ENCODE measurements at places on chromosomes 5 and 9.

GRCh38 chr9:71647094-71647591 is 121.2 kb downstream of the CEMIP2 start:
- peak; percentile 77 for DNase-seq

DNA sequence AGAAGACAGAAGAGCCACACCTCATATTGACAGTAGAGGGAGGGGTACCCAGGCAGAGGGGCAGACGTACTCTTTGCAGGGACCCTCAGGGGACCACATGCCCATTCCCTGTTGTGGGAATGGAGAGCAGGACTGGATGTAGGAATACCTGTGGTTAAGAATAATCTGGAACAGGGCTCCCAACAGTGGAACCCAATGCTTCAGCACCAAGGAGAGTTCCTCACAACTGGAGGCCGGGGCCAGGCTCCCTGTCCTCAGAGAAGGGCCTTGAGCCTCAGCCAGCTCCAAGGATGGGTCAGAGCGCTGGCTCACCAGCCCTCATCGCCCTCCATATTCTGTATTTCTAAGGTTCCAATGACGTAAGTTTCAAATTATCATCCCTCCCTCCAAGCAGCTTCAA is 7.4 kb upstream of the SHC3 start:
- DNase-seq, result peak; percentile 54

DNA sequence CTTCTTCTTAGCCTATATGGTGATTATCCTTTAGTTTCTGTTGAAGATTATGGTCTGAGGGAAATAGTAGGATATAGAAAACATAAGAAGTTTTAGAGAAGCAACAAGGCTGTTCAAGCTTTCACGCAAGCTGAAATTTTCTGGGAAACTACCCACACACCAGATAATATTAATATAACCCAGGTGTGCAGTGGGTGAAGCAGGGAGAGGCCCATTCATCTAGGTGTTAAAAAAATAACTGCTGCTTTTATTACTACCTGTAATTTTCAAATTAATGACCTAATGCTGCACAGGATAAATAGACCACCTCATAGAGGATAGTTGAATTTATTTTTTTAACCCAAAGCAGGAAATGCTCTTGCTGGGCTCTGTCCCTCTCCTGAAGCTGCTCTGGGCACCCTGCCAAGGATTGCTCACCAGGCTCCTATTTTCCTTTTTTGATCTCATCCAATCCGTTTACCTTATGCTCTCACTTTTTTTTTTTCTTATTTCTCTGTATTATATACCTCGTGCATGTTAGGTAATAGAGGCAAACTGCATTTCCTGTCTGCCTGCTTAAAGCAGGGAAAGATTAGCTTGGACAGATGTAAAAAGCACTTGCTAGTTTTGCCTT is 124.3 kb upstream of the SLC12A2 start:
- DNase-seq, result peak; percentile 86

DNA sequence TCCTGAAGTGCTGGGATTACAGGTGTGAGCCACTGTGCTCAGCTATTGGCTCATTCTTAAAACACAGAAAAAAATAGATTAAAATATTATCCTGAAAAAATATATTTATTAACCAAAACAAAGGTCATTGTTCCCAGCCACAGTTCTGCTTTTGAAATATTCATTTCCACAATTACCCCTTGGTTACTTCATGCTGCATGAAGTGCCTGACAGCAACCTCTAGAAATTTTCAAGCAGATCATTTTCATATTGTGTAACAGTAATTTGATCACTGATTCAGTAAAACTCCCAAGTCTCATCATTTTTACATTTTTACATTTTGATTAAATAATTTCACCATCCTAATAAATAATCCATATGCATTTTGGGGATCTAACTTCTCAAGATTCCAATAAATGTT is 18.8 kb upstream of the GNAQ start:
- DNase-seq, result no peak

DNA sequence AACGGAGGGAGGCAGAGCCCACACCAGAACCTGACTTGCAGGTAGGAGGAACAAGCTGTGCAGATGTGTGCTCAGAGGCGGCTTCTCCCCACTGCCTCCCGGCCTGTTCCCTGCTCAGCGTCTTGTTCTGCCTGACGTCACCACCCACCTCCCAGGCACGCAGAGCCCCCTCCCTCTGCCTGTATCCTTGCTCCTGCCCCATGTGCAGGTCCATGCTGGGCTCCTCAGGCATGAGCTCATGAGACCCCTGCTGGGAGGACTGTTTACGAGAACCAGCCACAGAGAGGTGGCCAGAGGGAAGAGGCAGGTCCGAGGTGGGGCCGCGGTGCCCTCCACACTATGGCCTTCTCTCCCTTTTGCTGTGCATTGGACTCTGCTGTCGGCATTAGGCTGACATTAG is 45.5 kb downstream of the SLC6A3 start:
- no peak for DNase-seq

DNA sequence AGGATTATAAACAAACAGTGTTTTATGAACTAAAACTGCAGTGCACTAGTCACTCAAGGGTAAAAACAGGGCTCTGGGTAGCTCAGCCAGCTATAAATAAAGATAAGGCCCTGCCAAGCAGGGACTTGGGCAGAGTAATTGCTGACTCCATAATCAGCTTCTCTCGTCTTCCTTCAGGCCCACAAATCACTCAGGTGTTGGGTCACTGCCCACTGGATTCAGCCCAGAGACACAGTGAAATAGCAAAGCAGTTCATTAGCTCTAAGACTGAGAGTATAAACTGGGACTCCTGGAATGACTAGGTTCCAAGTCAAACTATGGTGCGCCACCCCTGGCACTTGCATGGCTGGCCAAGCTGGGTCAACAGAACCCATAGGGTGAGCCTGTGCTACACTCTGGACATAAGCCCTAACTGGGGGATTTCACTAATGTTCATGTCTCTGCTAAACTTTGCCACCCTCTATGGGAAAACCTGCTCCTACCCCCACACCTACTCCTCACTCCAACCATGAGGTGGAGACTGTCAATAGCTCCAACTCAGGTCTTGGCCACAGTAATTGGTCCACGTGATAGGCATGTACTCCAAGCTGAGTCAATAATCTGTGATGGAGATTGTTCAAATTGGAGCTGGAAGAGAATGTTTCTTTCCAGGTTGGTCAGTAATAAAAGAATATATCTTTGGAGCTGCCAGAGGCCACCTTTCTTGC is 158.5 kb downstream of the SLIT3 start:
- no peak for DNase-seq

DNA sequence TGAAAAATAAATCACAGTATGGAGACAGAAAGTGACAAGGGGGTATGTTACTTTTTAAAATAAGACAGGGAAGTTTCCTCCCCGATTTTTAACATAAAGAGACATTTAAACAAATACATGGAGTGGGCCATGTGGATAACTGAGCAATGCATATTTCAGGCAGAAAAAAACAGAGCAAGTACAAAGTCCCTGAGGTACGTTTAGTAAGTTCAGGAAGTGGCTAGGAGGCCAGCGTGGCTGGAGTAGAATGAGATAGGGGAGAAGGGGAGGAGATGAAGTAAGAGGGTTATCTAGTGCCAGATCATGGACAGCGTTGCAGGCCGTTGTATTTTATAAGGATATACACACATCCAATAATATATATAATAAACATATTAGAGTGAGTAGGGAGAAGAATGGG is 84.2 kb upstream of the ELL2 start:
- no peak for DNase-seq

DNA sequence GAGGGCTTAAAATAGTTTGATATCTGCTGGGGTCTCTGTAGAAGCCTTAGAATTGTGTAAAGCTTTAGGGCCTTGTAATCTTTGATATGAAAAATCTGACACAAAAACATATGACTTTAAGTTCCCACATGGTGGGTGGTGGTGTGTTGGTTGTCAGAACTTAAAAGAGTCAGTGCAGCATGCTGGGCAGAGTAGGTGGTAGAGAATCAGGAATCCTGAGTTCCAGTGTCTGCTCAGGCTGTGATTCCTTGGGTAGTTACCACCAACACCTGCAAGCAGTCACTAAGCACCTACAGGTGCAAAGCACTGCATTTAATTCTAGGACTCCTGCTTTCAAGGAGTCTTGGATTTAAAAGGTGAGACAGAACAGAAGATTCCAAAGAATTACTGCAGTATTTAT is 144.6 kb downstream of the ACER2 start:
- no peak for DNase-seq

DNA sequence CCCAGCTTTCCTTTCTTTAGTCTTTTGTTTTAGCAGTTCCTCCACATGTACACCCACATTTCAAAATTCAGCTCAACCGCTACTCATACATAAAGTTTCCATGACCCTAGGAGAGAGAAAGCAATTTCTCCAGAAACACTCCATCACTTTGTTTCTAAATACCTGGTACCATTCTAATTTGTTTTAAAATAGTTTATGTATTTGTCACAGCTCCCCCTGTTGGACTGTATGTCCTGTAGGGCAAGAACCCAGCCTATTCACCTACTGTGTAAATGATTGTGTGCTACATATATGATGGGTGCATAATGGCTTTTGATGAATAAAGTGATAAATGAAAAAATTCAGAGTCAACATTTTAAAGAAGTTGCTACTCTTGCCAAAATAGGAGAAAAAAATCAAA is 139.1 kb downstream of the COX7C start:
- no peak for DNase-seq

DNA sequence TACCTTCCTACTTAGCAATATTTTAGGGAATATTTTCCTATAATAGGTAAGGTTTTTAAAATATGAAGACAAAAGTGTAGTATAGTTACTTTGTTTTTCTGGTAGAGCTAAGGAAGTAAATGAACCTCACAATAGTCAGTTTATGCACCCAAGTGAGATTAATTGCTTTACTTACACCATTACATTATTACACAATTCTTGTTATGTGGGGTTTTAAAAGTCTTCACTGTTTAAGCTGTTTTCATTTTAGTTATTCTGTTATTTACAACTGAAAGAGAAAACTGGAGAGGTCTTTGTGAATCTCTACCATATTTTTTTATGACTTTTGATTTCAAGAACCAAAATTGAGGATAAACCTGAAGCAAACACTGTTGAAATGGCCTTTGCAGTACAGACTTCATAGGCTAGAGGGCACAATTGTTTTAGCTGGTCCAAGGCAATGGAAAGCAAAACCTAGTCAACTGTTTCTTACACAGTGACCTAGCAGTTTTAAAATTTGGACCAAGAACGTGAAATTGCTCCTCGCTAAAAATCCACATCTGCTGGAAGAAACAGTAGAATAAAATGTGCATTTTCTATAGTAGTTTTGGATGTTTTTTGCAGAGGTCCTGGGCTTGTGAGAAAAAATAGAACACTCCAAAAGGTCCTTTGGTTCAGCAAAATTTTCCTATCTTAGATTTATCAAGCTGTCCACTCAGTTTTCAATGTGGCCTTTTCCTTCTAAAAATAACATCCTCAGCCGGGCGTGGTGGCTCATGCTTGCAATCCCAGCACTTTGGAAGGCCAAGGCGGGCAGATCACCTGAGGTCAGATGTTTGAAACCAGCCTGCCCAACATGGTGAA is 66.4 kb upstream of the FER start:
- peak; percentile 72 for DNase-seq

DNA sequence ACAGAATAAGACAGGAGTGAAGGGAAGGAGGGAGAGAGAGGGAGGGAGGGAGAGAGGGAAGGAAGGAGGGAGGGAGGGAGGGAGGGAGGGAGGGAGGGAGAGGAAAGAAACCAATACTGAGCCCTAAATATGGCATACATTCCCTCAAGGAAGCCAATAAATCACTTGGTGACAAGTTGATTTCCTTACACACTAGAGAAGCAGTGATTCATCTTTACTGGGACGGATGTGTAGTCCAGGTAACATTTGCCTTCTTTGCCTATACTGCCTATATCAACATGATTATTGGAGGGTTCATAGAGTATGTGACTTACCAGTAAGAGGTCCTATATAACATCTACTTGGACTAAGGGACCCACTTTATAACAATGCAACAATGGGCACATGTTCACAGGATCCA is 83.2 kb downstream of the TRIM36 start:
- no peak for DNase-seq

- DNase-seq, result no peak
Observed at GRCh38 chr9:28583832-28584231, 1010.6 kb upstream of the C9orf72 start.

DNA sequence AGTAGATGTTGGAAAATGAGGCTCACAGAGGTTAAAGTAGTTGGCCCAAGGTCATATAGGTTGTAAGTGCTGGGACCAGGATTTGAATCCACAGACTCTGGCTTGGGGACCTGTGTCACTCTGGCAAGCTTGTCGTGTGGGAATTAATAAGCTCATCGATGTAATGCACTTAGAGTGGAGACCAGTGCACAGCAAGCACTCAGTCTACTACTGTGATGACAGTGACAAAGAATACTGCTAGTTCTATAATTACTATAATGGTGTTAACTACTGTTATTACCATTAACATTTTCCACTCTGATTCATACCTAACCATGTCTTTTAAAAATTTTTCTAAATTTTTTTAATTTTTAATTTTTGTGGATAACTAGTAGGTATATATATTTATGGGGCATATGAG is 12.8 kb downstream of the PAM start:
- DNase-seq, result no peak

DNA sequence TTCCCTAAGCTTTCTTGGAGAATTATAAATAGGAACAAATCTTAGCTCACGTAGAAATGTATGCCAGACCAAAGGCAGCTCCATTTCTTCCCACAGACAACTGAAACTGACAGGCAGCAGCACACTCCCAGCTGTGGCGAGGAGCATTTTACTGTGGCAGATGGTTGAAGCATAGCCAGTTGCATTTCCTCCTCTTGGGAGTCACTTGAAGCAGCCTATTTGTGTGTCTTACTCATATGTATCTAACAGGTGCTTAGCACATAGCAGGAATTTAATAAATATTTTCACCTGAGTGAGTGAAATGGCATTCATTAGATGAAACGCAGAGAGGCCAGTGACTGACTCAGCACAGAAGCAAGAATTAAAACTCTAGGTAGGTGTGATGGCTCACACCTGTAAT is 12.3 kb upstream of the MTMR12 start:
- DNase-seq, result peak; percentile 27

DNA sequence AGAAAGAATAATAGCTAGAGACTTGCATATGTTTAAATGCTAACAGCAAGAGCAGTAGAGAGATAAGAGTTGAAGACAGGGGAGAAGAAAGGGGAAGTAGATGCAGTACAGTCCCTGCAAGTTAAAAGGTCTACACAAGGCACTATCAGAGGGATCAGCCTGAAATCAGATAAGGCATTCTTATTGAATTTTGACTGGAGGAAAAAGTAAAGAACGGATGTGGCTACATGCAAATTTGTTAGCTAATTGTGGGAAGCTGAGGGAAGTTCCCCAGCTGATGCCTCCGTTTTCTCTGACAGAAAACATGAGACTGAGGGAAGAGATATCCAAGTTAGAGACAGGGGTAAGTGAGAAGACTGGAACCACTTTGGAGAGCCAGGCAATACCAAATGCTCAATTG is 12.9 kb upstream of the RHOBTB3 start:
- DNase-seq, result no peak

- DNase-seq, result no peak
Observed at GRCh38 chr9:87890837-87891236, 8.2 kb downstream of the SPATA31E1 start.
